Stimulated activated effector memory CD8-positive, alpha-beta T cell treated with anti-CD3 and anti-CD28 coated beads, Interleukin-12 subunit alpha, Interleukin-12 subunit beta, amount 100 ng/mL, for 72 hours (primary cell): ENCODE measurements at places on chromosomes 16 and 17.
A peak's percentile ranks its signal among the peaks of the same experiment; 100 is the strongest.

GRCh38 chr17:8372422-8372821 lies 4.1 kb downstream of the KRABD2 start:
- DNase-seq: no peak

- DNase-seq: no peak
Measured at GRCh38 chr16:80577485-80578280, 36.9 kb downstream of the DYNLRB2 start.

DNA sequence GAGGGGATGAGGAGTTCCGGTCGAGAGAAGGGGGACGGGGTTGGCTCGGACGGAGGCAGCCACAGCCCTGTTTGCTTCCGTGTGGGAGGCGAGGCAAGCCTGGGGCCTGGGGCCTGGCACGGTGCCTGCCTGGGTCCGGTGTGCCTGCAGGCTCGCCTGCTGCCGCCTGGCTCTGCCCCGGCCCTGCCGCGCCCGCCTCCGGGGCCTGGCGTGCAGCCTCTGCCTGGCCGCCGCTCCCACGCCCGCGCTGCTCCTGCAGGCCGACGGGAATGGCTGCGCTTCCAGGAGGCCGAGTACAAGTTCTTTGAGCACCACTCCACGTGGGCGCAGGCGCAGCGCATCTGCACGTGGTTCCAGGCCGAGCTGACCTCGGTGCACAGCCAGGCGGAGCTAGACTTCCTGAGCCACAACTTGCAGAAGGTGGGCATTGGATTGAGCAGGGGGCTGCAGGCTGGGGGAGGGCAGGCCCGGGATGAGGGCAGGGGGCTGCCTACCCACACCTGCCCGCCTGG lies 53.1 kb downstream of the MRC2 start:
- DNase-seq: no peak

DNA sequence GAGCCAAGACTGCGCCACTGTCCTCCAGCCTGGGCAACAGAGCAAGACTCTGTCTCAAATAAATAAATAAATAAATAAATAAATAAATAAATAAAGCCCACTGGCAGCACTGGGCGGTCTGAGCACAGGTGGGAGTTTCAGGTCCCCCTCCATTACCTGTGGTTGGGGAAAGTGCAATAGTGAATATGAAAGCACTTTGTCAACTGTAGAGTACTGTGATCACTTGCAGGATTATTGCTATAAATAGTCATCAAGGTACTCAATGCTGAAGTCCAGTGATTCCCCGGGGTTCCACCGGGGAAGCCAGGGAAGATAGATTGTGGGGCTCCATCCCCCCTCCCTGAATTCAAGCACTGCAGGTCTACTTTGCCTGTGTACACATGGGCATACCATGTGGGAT lies 42.7 kb upstream of the CPNE2 start:
- no peak for DNase-seq

DNA sequence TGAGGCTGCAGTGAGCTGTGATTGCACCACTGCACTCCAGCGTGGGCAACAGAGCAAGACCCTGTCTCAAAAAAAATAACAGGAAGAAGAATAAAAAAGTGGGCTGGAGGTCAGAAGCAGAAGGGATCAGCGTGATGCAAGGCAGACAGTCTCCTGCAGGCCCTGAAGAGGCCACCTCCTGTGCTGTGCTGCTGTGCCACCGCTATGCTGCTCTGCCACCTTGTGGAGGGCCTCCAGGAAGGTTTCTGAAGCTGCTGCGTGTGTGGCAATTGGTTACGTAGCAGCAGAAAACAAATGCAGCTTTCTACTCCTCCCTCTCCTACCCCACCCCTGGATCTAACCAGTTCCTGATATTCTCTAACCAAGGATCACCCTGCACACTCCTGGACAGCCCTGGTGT lies 815.5 kb downstream of the KCNJ18 start:
- no peak for DNase-seq

DNA sequence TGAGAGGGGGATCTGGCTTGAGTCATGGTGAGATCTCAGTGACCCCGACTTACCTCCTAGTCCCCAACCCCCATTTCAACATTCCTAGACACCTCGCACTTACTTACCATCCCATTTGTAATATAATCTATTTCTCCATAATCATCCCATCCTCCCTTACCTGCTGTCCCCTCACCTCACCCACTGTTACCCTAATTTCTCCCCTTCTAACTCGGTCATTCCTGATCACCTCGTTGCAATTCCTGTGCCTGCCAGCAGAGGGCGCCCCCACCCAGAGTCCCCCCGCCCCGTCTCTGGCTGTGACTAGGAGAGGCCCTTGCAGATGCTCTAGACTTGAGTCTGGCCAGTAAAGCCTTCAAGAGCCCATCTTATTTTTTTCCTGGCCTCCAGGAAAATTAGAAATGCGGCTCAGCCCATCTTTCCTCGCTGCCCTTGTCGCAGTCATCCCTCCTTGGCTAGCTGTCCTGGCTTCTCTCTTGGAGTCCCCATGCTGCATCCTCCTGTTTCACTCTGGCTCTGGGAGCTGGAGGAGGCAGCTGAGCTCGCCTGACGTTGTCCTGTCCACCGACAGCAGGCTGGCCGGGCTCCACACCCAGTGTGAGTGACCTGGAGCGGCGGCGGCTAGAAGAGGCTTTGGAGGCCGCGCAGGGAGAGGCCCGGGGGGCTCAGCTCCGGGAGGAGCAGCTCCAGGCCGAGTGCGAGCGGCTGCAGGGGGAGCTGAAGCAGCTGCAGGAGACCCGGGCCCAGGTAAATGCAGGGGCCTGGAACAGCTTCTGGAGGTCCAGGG lies 5.0 kb downstream of the TBKBP1 start:
- peak; percentile 91 for DNase-seq

GRCh38 chr16:15434079-15434424 lies 336 bp upstream of the BMERB1 start:
- no peak for DNase-seq

DNA sequence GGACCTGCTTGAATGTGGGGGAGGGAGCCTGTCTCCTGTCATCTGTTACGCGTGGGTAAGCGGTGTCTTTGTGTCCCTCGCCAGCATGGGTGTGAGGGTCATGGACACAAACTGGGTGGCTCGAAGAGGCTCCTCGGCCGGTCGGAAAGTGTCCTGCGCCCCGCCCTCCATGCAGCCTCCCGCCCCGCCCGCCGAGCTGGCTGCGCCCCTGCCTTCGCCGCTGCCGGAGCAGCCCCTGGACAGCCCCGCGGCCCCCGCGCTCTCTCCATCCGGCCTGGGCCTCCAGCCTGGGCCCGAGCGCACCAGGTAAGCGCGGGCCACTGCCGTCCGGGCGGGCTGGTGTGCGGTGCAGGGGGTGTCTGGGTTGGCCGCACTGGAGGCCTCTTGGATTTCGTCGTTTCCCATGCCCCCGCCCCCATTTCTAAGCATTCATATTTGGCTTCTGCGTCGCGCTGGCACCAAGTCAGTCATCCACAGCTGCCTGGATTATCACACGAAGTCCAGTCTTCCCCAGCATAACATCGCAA lies 43.8 kb downstream of the ELAC2 start:
- no peak for DNase-seq

DNA sequence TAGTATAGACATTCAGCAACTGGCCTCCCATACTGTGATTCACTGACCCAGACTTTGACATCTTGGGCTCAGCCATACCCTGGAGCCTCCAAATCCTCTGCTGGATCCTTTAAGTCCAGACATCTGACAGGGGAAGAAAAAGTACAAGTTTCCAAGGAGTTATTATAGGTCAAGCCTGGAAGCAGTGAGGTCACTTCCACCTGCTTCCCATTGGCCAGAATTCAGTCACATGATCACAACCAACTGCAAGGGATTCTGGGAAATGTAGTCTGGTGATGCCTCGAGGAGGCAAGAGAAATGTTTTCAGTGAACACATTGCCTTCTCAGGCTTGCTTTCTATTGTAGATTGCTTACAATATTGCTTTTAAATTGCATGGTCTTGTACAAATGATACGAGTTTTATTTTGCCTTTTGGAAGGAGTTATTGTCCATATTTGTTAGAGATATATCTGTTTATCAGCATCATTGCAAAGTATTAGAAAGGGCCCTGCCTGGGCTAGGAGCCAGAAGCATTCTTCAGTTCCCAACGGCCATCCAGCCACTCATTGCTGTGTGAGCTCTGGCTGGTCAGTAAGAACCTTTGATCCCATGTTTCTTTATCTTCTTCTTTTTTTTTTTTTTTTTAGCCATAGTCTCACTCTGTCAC lies 696.9 kb downstream of the WWOX start:
- peak; percentile 76 for DNase-seq

- no peak for DNase-seq
Measured at GRCh38 chr17:50203086-50203485, 1.7 kb upstream of the COL1A1 start.

DNA sequence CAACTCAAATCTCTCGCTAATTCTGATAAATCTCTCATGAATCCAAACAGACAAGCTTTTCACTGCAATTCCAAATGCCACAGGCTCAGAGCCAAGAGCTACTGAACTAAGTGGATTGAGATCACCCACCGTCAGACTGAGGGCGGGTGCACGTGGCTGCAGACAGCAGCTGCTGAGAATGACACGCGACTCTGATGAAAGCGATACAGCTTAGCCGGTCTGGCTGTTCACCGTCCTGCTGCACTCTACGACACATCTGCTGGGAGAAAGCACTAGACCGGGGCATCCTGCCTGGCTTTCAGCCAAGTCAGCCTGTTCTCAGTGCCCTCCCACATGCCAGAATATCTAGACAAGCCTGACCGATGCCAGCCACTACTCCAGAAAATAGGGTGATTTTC lies 42.6 kb downstream of the KLHDC4 start:
- DNase-seq: no peak

DNA sequence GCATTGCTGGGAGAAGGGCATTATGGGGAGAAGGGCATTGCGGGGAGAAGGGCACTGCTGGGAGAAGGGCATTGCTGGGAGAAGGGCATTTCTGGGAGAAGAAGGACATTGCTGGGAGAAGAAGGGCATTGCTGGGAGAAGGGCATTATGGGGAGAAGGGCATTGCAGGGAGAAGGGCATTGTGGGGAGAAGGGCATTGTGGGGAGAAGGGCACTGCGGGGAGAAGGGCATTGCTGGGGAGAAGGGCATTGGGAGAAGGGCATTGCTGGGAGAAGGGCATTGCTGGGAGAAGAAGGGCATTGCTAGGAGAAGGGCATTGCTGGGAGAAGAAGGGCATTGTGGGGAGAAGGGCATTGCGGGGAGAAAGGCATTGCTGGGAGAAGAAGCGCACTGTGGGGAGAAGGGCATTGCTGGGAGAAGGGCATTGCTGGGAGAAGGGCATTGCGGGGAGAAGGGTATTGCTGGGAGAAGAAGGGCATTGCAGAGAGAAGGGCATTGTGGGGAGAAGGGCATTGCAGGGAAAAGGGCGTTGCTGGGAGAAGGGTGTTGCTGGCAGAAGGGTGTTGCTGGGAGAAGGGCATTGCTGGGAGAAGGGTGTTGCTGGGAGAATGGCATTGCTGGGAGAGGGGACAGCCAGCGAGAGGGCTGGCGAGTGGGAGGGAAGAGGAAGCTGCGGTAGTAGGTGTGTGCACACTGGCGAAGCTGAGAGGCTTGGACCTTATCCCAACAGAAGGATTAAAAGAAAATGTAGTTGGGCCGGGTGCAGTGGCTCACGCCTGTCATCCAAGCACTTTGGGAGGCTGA lies 4.6 kb upstream of the PYDC1 start:
- DNase-seq: no peak

GRCh38 chr17:53217311-53217710 lies 605.4 kb upstream of the KIF2B start:
- DNase-seq: no peak
